ENCODE measurements at places on chromosomes 12 and 14.

- DNase-seq, result no peak
Observed at GRCh38 chr14:105299654-105300541, 903 bp downstream of the BRF1 start.

DNA sequence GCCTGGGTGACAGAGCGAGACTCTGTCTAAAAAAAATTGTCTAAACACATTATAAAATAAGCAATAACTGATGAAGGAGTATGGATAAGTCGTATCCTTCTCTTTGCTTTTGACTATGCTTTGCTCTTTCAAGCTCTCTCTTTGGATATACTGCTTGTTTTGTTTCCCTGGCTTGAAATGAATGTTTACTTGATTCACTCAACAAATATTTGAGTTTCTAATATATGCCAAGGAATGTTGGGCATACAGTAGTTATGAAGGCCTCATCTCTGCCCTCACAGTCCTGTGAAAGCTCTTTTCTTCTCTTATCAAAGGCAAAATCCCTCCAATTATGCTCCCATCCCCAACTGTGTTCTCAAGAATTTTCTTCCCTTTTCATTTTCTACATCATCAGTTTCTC, 123.5 kb downstream of the PTPRR start:
- DNase-seq, result no peak

- no peak for DNase-seq
Observed at GRCh38 chr12:15603474-15604085, 185.6 kb downstream of the EPS8 start.

DNA sequence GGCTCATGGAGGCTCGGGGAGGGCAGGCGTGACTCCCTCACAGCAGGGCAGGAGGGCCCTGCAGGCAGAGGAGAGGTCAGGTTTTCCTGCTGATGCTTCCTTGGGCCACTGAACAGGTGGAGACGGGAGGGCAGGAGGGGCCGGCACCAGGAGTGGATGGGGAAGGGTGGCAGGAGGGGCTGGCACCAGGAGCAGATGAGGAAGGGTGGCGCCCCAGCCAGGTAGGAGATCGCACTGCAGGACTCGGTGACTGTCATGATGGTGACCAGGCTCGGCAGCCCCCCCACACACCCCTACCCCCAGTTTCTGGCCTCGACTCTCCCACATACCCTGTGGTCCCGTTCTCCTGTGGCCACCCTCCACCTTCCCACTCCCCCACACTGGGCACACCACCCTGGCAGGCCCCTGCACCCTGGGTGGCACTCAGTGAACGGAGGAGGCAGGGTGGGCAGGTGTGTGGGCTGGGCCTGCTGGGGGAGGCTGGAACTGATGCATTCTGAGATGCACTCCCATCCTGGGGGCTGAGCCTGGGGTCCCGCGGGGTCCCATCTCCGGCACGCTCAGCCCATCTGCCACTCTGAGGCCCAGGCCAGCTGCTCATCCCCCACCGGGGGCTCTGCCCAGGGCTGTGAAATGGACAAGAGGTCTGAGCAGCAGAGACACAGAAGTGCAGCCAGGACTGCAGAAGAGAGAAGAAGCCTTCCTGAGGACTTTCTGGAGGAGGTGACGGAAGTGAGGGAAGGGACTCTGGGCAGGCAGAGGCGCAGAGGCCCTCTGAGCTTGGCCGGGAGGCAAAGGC, 2.8 kb downstream of the NUDT14 start:
- no peak for DNase-seq

DNA sequence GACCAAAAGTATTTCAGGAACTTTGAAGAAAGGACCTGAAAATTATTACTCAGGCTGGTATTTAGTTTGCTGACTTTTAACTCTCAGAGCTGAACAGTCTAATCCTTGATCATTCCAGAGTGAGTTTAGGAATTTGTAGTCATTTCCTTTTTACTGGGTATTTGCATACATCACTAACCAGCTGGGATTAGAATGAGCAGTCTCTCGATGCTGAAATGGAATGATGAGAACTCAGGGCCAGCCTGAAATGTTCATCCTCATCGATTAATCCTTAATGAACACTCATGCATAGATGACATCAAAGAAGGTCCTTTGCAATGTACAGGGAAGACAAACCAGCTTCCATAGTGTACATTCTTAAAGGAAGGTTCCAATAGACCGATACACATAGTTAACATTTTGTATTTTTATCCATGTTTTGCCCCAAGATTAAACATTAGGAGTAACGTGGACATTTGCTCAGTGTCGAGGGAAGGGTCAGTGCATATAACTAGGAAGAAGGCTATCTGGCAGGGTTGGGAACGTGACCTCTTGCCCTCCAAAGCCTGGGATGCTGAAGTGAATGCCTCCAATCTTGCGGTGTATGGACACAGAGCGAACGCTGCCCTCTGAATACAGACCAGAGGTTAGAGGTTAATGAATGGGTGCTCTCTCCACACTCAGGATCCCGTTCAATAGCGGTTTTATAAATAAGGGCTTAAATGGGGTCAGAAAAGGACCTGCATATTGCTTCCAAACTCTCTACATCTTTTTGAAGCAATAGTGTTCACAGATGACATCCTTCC, 14.5 kb downstream of the FBXL14 start:
- DNase-seq, result no peak

DNA sequence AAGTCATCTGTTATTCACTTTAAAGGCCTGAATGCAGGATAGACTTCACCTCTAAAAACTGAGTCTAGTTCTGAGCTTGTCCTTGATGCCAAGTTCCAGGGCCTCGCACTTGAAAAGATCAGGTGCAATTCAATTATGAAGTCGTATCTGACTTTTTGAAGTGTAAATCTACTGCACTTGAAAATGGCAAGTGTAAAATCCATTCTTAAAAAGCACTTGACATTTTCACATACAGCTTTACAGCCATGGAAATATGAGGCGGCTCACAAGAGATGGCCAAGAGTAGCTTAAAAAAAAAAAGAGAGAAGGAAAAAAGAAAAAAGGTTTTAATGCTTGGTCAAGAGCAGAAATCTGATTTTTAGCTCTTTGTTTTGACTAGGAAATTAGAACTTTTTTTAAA, 172.5 kb downstream of the GXYLT1 start:
- DNase-seq, result no peak

GRCh38 chr14:36997843-36998242, 174.6 kb downstream of the SLC25A21 start:
- no peak for DNase-seq

DNA sequence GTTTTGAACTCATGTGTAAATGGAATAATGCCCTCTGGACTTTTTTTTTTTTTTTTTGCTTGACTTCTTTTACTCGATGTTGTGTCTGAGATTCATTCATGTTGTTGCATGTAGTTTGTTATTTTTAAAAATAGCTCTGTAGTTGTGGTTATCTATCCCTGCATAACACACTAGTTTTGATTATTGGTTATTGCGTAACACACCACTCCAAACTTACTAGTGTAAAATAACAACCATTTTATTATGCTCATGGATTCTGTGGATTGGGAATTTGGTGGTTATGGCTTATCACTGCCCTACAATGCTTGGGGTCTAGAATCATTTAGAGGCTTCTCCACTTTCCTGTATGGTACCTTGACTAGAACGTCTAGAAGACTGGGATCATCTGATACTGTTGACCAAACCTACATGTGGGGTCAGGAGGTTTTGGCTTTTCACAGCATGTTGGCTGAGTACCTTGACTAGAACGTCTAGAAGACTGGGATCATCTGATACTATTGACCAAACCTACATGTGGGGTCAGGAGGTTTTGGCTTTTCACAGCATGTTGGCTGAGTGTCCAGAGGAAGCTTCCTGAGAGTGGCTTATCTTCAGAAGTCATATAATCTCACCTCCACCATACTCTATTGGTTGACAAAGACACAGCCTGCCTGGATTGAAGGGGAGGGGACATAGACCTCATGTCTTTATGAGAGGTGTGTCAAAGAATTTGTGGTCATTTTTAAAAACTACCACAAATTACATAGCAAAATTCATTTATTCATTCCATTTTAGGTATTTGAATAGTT, 11.6 kb downstream of the VRK1 start:
- DNase-seq, result no peak

DNA sequence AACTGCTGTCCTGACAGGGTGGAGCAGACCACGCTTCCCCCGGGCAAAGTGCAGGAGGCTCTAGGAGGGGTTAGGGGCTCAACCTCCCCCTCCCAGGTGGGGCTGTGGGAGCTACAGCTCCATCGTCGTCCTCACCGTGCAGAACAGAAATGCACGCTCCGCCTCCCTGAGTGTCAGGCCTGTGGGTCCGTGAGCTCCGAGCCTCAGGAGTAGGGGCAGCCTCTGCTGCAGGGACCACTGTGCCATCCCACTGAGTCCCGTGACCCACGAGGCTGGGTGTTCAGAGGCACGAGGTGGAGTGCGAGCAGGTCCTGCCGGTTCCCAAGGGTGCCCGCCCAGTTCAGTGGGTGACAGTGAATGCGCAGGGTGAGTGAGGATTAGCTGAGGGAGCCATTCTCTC, 48.6 kb downstream of the CACNA1C start:
- no peak for DNase-seq

DNA sequence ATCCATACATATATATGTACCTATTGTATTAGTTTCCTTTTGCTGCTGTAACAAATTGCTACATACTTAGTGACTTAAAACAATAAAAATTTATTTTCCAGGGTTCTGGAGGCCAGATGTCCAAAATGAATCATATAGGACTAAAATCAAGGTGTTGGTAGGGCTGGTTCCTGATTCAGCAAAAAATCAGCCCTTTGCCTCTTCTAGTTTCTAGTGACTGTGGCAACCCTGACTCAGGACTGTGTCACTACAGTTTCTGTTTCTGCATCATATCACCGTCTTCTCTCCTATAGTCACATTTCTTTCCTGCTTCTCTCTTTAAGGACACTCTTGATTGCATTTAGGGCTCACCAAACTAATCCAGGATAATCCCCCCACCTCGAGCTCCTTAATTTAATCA, 386.3 kb upstream of the TBX3 start:
- no peak for DNase-seq

DNA sequence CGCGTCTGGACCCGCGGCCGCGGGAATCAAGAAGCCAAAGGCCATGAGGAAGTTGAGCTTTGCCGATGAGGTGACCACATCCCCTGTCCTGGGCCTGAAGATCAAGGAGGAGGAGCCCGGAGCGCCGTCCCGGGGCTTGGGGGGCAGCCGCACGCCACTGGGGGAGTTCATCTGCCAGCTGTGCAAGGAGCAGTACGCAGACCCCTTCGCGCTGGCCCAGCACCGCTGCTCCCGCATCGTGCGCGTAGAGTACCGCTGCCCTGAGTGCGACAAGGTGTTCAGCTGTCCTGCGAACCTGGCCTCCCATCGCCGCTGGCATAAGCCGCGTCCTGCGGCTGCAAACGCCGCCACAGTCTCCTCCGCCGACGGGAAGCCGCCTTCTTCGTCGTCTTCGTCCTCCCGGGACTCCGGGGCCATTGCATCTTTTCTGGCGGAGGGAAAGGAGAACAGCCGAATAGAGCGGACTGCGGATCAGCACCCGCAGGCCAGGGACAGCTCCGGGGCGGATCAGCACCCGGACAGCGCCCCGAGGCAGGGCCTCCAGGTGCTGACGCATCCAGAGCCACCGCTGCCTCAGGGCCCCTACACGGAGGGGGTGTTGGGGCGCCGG, 1.0 kb downstream of the INSM2 start:
- peak; percentile 21 for DNase-seq

- peak; percentile 12 for DNase-seq
Observed at GRCh38 chr12:71938728-71939385, at the start of gene TPH2. TSS of gene TPH2 (plus strand) at chr12:71938845. CDS start at chr12:71938987, 142 bp downstream.

GRCh38 chr12:94001691-94002090, 146.7 kb upstream of the PLXNC1 start:
- DNase-seq, result no peak

GRCh38 chr12:2574355-2574935, 220.3 kb upstream of the FKBP4 start:
- DNase-seq, result no peak

DNA sequence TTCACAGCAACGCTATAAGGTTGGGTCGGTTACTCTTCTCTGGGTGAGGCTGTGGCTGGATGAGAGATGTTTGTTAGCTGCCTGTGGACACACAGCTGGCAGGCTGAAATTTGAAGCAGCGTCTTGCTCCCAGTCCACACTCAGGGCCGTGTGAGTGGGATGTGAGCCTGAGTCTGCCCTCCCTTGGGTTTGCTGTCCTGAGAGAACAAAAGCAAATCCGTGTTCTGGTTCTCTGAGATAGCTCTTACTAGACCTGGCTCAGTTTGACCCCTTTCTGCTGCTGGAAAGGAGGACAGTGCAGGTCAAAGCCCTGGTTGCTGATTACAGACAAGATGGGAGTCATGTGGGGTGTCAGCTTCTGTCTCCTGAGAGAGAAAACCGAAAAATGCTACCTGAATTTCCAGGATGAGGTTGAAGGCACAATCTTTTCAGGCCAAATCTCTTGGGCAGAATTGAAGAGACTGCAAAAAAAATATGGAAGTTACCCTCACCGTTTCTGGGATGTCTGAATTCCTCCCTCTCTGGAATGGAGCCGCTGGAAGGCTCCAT, 270.8 kb downstream of the ZFP36L1 start:
- DNase-seq, result no peak

- no peak for DNase-seq
Observed at GRCh38 chr14:106822905-106823304, 1296.5 kb downstream of the TMEM121 start.

DNA sequence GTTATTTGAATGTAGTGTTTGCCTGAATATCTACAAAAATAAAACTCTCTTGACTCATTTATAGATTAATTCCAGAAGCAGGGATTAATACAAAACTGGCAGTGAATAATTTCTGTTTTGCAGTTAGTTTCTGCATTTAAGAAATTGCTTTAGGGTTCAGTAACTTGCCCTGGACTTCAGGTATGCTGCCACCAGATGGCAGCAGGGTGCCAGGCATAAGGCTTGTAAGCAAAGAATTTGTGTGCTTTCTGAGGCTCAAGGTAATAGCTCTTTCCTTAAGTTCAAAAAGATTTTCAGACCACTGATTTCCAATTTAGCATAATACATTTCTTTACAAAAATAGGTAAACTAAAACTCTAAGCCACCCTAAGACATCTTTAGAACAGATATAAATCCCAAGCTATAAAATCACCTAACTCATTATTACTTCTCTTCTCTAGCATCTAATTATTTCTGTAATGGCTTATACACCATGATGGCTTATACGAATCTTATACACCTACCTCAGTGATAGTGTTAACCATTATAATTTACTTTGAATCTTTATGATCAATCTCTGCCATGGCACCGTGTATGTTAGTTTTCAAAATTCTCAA, 398.3 kb downstream of the APAF1 start:
- DNase-seq, result peak; percentile 2

- no peak for DNase-seq
Observed at GRCh38 chr14:29653303-29653702, 274.3 kb downstream of the PRKD1 start.

GRCh38 chr12:75774261-75775052, 257.1 kb downstream of the PHLDA1 start:
- no peak for DNase-seq

All from amniotic stem cell (primary cell).